RPMI7951 (cell line): ENCODE measurements at places on chromosomes 12 and 14. TPM values are rescaled to one million over a fixed set of nuclear protein-coding genes. Genes with fewer than 3 reads are reported as not detected.
A peak's percentile ranks its signal among the peaks of the same experiment; 100 is the strongest.

Gene TAS2R19
- 0.24 TPM in 1 of 2 replicates, not detected in the other for total RNA-seq

Gene ZFHX2
- not detected in 2 replicates for total RNA-seq

Gene IL26
- total RNA-seq: not detected in 2 replicates

- DNase-seq: no peak
Observed at GRCh38 chr12:53564278-53564677, 57.0 kb upstream of the NPFF start.

DNA sequence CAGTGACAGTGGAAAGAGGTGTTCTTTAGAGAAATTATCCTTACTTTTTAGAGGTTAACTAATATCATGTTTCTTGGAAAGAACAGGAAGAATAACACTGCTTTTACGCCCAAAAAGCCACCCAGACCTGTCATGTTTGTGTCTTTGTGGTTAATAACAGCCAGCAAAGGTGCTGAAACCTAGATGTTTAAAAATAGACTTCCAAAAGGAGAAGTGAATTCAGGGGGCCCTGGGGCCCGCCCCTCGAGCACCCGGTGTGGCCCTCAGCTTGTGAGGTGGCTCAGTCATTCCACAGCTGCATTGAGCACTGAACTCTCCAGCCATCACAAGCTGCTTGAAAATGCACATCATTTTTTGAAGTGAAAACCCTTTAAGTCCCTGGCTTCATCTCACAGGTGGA, 20.8 kb upstream of the AMN start:
- DNase-seq: no peak

- no peak for DNase-seq
Observed at GRCh38 chr14:31096255-31096654, 70.1 kb upstream of the STRN3 start.

DNA sequence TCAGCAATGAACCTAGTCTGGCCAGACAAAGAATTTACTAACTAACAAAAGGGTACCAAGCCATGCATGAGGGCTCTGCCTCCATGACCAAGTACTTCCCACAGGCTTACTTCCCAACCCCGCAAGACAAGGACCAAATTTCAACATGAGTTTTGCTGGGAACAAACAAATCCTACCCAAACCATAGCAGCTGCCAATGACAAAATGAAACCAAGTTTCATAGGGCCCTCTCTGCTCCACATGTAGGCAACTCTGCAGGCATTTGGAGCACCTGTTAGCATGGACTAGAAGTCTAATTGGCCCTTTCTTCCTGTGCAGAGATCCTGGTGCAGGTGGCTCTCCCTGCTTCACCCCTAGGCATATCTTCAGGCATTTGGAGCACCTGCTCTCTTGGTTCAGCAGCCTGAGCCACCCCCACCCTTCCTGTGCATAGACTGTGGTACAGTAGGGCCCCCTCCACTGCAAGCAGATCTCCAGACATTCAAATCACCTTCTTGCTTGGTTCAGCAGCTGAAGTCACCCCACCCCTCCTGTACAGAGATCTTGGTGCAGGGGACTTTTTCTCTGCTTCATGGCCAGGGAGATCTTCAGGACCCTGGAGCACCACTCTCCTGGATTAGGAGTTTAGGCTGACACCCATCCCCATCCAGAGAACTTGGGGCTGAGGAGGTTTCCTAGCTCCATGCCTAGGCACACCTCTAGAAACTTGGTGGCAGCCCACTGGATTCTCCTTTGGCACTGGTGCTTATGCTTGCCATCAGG, 308.7 kb downstream of the RPAP3 start:
- no peak for DNase-seq

GRCh38 chr14:52551696-52552062, 626 bp downstream of the TXNDC16 start:
- DNase-seq: peak; percentile 16

DNA sequence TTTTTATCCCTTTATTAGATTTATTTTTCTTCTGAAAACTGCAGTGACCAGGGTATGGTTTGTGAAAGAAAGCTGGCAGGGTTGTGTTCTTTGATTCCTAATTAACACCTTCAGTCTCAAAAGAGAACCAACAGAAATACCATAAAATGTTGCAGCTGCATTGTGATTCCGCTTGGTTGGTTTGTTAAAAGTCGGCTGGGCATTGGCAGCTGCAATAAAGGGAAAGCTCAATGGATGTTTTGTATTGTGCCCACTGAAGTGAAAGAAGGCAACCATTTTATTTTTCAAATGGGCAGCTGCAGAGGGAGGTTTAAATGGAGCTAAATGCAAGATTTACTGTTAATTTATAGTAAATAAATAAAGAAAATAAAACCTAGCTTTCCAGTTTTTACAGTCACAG, 16.7 kb downstream of the LGR5 start:
- DNase-seq: no peak
